NCI-H69 (cell line): ENCODE measurements at places on chromosomes 4 and X.

- no peak for DNase-seq
These were observed 30.2 kb upstream of the FAM9C start for GRCh38 chrX:13074297-13075262.

DNA sequence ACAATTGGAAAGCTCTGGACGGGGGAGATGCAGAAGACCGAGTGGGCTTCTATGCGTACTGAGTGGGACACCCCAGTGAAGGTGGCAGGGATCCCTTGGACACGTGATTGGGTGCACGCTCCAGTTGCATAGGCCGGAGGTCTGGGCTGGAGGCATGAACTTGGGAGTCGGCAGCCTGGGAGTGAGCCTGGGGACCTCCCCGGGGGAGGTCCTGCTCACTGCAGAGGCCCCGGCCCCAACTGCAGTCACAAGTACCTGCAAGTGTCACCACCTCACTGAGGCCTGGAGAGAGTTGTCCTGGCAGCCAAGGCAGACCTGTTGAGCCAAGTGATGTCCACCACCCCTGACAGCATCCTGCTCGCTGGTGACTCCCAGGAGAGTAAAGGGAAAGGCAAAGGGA, 49.3 kb upstream of the HMX1 start:
- no peak for DNase-seq

DNA sequence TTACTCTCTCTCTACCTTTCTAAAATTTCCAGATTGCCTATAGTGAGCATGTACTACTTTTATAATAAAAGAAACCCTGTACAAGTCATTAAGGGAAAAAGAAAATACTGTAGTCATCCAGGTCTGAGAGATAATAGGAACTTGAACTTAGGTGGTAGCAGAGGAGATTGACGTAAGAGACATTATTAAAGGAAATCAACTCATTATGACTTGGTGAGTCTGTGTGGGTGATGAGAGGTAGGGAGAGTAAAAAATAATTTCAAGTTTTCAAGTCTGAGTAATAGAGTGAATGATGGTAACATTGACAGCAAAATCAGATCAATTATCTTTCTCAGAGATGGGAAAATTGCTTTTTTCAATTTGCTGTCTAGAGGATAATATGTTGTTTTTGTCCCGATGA, 44.0 kb upstream of the ZCCHC12 start:
- DNase-seq = no peak

- DNase-seq = no peak
These were observed 411.2 kb upstream of the HS3ST1 start for GRCh38 chr4:11839889-11840288.

GRCh38 chr4:7041246-7041645, 1.9 kb upstream of the TADA2B start:
- DNase-seq = no peak

DNA sequence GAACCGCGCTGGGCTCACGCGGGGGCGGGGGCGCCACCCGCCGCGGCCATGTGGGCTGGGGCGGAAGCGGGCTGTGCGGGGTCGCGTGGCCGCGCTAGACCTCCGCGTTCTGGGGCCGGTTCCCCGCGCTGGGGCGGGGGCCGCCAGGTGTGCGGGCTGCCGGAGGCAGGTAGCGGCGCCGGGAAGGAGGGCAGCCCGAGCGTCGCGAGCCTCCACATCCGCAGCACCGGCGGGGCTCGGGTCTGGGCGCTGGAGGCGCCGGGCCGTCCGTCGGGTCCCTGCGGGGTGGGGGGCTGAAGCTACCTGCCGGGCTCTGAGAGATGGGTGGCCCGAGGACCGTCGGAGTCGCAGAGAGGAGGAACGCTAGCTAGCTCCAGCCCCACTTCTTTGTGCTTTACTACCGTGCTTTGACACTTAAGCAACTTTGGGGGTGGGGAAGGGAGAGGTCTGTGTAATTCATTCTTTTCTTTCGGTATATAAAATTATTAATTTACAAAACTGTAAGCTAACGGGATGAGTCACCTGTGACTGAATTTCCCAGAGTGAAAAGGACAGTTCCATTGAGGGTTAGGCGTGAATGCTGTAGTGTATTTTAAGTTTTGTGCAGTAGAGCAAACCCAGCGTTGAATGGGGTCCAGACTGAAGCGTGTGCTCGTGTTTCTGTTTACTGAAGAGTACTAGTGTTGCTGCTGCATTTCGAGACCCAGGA, 689 bp downstream of the METAP1 start:
- peak; percentile 71 for DNase-seq

DNA sequence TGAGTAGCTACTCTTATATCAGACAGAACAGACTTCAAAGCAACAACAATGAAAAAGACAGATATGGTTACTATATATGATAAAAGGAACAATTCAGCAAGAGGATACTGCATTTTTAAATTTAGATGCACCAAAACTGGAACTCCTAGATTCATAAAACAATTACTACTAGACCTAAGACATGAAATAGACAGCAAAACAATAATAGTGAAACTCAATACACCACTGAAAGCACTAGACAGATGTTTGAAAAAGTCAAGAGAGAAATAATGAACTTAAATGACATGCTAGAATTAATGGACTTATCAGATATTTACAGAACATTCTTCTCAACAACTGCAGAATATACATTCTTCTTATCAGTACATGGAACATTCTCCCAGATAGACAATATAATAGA, 99.5 kb upstream of the ITM2A start:
- DNase-seq = no peak

DNA sequence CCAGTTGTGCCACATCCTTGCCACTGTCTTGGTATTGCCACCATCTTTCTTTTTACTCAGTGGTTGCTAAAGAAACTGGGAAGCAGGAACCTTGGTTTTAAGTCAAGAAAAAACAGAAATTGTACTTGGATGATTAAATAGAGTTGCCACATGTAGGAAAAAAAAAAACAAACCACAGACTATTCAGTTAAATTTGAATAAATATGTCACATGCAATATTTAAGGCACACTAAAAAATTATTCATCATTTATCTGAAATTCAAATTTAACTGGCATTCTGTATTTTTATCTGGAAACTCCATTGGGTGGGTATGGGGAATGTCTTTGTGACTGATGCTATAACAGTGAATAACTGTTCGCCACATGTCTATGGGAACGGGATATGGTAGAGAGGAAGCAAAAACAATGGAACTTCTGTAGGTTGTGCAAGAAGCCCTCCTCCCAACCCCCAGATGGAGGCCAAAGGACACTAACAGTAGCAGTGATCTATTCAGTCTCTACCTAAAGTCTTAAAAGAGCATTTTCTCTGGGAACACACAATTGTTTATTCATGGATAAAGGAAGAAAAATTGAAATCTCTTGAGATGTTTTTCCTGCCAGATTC, 57.0 kb upstream of the PLAC8 start:
- no peak for DNase-seq

DNA sequence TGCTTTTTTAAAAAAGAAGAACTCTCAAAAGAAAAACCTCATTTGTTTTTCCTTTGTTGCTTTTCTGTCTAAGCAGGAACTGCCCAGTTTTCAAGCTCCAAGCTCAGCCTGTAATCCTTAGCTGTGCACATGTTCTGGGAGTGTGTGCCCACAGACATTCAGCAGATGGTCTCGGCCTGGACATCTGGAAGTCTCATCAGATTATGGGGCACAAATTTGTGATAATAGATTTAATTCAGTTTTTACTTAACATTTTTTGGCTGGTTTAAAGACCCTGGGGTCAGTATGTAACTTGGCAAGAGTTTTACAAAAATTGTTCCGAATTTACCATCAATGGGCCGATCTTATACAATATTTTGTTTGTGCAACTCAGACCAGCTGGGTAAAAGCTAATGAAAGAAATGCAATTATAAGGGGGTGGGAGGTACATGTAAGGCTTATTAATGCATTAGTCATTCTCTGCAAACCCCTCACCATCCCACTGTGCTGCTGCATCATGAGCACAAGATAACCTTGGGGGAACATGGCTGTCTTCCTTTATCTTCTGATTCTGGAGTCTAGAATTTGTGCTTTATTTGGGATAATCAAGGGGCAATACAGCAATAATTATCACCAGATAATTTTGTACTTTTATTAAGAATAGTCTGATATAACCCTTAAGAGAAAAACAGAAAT, 86.9 kb upstream of the PHOX2B start:
- DNase-seq = no peak

GRCh38 chr4:98102660-98103059, 40.6 kb downstream of the STPG2 start:
- no peak for DNase-seq

- no peak for DNase-seq
These were observed 235.1 kb downstream of the QDPR start for GRCh38 chr4:17276776-17277175.
